ENCODE measurements at places on chromosomes 12 and 14. TPM values are rescaled to one million over a fixed set of nuclear protein-coding genes. Genes with fewer than 3 reads are reported as not detected.
A peak's percentile ranks its signal among the peaks of the same experiment; 100 is the strongest.

DNA sequence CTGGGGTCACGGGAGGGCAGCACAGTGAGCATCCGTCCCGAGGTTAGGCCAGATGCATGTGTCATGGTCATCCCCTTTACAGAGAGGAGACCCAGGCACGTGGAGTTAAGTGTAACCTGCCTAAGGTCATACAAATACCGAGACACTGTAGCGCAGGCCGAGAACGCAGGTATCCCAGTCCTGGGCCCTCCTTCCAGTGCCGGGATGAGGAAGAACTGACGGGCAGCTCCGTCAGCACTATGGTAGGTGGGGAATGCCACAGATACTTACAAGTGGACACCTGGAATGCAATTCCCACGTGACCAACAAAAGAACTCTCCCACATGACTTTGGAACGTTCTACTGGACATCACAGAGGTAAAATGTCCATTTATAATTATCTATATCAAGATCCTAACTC, 8.7 kb upstream of the TMEM229B start:
- H3K36me3 ChIP-seq, result no peaks in the 10 kb centered on the region
- H3K4me1 ChIP-seq, result no peaks in the 10 kb centered on the region
- H3K27me3 ChIP-seq, result no peaks in the 10 kb centered on the region
- no peak overlapping the region for H3K27ac ChIP-seq
- no peak overlapping the region for H3K4me3 ChIP-seq

DNA sequence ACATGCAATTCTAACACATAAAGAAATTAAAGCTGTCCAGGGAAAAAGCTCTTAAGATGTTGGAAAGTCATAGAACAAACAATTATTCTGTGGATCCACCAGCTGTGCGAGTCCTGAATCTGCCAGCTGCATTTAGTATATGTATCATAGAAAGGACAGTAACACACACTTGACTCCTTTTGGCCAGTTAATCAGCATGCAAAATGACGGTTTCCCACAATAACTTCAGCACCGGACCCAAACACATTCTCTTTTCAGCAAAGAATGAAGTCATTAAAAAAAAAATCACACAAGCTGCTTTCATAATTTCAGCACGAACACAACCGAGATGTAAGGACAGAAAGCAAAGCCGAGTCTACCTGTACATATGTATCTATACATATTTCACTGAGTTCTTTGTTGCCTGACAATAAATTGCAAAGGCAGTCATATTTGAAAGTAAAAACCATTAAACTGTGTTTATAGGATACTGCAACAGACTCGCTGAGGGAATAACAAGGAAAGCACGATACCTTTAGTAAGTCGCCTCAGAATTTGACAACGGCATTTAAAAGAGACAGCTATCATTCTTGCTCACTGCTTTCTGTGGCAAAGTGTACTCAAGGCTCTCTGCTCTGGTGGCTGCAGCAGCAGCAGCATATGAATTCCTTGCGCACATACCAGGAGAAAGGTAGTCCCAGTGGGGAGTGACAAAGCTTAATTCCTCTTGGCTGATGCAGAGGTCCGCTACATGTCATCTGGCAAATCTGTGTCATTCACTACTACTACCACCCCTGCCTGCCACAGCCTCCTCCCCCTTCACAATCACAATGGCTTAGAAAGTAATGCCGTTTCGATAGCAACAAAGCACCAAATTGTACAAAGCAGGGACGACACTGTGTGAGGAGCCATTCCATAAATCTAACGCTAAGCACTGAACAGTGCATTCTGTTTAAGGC, at the start of gene GRIP1:
Gene GRIP1 (minus strand): TSS at position 739 of the 938 bp plus-strand sequence. CDS start 172 bp downstream, at position 567.
- no peak within 1 kb of the TSS for H3K4me3 ChIP-seq
- no peaks in the 10 kb centered on the region for H3K4me1 ChIP-seq
- no peaks in the 10 kb centered on the region for H3K36me3 ChIP-seq

DNA sequence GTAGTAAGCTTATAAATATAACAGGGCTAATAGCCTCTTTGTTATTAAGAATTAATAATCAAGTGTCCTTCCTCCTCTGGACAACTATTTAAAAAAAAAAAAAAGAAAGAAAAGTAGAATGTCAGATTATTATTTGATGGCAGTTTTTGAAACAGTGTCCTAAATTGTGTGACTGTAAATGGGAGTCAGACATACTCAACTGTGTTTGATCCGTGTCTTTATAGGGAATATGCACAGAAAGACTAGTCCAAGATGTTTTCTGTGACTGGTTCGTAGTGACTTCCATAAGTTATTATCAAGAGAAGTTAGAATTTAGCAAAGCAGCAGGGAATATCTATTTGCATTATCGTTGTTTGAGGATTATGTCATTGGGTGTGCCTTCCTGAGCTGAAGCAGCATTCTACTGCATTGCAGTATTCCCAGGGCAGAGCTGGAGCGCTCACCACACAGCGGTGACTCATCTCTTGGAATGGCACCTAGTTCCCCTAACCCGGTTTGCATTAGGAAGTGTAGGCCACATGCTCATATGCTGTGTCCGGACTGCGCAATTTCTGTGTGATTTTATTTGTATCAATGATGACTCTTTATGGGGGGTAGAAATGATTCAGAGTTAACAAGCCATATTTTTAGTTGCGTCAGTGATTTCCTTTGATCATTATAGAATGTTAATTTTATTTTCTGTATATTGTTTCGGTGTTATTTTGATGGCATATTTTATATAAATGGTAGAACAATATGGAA, 7.9 kb downstream of the DYNC1H1 start:
- no peak overlapping the region for H3K4me3 ChIP-seq
- peak; percentile 73 for DNase-seq
- H3K36me3 ChIP-seq, result peaks cover 1% of the 10 kb centered on the region
- H3K27me3 ChIP-seq, result no peaks in the 10 kb centered on the region
- peaks cover 14% of the 10 kb centered on the region for H3K4me1 ChIP-seq

- no peaks in the 10 kb centered on the region for H3K4me1 ChIP-seq
- no peak for DNase-seq
These were observed 39.7 kb upstream of the VCPKMT start for GRCh38 chr14:50156111-50156510.

- no peak overlapping the region for H3K4me3 ChIP-seq
- DNase-seq, result peak; percentile 37
- H3K36me3 ChIP-seq, result no peaks in the 10 kb centered on the region
- no peaks in the 10 kb centered on the region for H3K27me3 ChIP-seq
These were observed 16.8 kb downstream of the ATP5MC2 start for GRCh38 chr12:53659011-53659551.

- no peaks in the 10 kb centered on the region for H3K36me3 ChIP-seq
- H3K4me1 ChIP-seq, result peaks cover 31% of the 10 kb centered on the region
- no peak for DNase-seq
- H3K27ac ChIP-seq, result no peak overlapping the region
These were observed 10.5 kb upstream of the TMED10 start for GRCh38 chr14:75186953-75187352.

GRCh38 chr14:63713058-63713457, 14.8 kb downstream of the SGPP1 start:
- H3K27ac ChIP-seq, result no peak overlapping the region
- no peak overlapping the region for H3K4me3 ChIP-seq
- H3K36me3 ChIP-seq, result no peaks in the 10 kb centered on the region

LALBA gene
- total RNA-seq, result not detected

PLEKHD1 gene
- 0.50 TPM for total RNA-seq

WDR89 gene
- 14.4 TPM for total RNA-seq

SIX6 gene
- not detected for total RNA-seq

NUDT14 gene
- 63.4 TPM for total RNA-seq
